ENCODE measurements at places on chromosomes 5 and 9.

GRCh38 chr5:167381457-167381856 lies 910.0 kb upstream of the WWC1 start:
- no peak for DNase-seq

DNA sequence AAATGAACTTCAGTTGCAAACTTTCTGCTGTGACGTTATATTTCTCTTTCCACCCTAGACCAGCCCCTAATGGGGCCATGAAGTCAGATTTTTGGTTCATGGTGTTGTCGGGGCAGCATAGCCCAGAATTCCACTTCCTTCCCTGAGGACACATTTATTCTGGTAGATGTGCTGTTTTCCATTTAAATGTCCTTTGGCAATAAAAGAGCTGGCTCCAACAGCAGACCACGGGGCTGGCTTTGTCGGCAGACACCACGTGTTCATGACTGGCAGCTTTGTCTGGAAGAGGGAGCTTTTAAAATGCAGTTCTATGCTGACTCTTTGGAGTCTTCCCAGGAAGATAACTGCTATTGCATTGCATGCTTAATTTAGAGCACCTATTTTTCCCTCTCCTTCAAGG lies 17.6 kb upstream of the LCP2 start:
- DNase-seq, result peak; percentile 67

DNA sequence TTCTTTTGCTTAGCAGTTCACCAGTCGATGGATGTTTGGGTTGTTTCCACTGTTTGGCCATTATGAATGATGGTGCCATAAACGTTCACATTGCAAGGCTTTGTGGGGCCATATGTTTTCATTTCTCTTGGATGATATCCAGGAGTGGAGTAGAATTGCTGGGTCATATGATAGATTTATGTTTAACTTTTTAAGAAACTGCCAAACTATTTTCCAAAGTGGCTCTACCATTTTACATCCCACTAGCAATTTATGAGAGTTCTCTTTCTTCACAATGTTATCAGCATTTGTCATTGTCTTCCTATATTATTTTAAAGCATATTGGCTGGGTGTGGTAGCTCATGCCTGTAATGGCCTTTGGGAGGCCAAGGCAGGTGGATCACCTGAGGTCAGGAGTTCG lies 5.2 kb downstream of the GPR107 start:
- DNase-seq, result no peak

GRCh38 chr9:98906273-98907040 lies 37.2 kb upstream of the COL15A1 start:
- DNase-seq, result peak; percentile 55

DNA sequence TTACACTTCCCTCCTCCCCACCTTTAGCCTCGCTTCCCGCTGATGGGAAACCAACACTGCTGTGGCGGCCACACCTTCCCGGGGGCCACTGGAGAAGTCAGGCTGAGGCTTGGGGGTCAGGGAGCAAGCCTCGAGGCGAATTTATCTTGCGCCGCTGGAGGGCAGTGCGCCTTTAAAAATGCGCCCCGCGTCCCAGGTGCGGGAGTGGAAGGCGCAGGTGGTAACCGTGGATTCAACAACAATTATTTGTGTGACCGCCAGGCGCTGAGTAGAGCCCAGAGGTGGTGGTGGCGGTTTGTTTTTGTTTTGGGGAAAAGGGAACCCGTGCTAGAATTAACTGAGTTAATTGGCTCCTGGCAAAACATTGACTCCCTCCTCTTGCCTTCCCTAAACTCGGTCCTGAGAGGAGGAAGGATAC lies 1.1 kb downstream of the CFAP77 start:
- peak; percentile 16 for DNase-seq

DNA sequence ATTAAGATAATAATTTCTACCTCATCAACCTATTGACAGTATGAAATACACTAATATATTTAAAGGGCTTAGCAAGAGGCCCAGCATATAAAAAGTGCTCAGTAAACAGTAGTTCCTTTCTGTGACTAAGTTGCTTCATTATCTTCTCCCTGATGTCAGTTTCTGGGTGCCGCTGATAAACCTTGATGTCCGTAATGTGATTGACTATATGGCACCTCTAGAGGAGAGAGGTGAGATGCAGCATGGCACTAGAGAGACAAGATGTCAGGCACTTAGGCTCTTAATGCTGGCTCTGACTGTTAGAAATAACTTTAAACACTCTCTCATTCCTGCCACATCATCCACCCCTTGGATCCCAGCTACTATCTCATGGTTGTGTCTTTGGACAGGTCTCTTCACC lies 455.9 kb upstream of the KLF4 start:
- DNase-seq, result no peak

- DNase-seq, result no peak
These were observed 29.8 kb downstream of the TCF7 start for GRCh38 chr5:134143944-134144941.

- no peak for DNase-seq
These were observed 283.7 kb upstream of the BRINP1 start for GRCh38 chr9:119652931-119653330.

DNA sequence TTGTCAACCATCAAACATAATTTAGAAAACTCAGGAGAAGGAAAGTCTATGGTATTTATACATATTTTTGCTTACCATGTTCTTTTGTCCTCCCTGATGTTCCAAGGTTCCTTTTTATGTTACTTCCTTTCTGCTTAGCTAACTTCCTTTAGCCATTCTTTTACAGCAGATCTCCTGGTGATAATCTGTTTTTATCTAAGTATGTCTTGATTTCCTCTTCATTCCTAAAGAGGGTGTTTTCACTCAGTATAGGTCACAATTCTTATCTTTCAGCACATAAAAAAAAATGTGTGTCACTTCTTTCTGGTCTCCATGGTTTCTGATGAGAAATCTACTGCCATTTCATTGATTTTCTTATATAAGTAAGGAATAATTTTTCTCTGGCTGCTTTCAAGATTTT lies 384.4 kb upstream of the PDE4D start:
- no peak for DNase-seq

DNA sequence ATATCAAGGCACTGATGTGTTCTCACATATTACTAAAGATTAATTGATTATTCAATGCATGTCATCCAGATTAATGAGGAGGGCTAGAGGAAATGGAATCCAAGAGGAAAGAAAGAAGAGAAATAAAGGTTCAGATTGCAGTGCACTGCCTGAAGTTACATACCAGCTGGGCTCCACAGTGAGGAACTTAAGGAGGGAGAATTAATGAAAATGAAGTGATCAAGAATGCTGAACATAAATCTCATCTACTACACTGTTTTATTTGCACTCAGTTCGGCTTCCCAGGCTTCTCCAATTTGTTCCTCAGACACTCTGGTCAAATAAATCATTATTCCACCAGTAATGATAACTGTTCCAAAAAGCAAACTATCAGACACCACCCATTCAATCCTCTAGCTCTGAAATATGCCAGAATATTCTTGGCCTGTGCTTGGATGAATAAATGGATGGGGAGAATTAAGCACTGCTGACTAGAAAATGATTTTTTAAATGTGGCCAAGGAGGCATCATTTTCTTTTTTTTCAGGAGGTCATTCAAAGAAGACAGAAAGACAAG lies 88.6 kb upstream of the FBN2 start:
- no peak for DNase-seq

GRCh38 chr9:15711931-15712330 lies 159.1 kb downstream of the CCDC171 start:
- no peak for DNase-seq

- DNase-seq, result no peak
These were observed 15.3 kb downstream of the DENND1A start for GRCh38 chr9:123914517-123915196.

Measured in heart right ventricle (tissue), 16 donors.